ENCODE measurements at places on chromosomes 5 and 9.

DNA sequence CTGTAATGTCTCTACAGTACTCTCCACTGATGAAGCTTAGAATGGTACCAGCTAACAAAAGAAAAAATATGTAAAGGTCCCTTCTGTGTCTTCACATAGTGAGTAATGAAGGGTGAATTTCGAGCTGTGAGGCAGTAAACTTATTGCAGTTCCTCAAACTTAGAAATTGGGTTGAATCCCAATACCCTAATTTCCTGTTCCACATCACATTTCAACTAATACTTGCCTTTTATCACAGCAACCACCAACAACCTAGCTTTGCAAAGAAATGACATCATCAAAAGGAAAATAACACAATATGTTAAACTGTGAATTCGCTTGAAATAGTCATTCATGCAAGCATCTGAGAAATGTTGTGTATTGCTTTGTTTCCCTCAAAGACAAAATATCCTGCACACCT lies 9.4 kb upstream of the TNFAIP8 start:
- no peak for DNase-seq

GRCh38 chr9:116647515-116647809 lies 39.6 kb upstream of the TRIM32 start:
- no peak for DNase-seq

DNA sequence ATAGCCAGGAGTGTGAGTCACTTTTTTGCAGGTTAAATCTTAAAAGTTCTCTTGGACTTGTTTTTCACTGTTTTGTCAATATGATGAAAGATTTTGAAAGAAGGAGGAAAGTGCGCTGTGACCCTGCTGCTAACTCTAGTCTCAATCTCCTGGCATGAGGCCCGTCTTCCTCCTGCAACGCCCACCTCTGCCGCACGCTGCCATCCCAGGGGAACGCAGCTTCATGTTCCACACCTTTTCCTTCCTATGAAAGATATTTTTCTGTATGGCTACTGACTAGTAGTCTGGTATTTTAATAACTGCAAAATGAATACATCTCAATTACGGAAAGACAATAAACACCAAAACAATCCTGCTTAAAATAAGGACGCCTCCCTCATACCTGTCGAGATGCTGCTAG lies 8.3 kb downstream of the PPIC start:
- no peak for DNase-seq

DNA sequence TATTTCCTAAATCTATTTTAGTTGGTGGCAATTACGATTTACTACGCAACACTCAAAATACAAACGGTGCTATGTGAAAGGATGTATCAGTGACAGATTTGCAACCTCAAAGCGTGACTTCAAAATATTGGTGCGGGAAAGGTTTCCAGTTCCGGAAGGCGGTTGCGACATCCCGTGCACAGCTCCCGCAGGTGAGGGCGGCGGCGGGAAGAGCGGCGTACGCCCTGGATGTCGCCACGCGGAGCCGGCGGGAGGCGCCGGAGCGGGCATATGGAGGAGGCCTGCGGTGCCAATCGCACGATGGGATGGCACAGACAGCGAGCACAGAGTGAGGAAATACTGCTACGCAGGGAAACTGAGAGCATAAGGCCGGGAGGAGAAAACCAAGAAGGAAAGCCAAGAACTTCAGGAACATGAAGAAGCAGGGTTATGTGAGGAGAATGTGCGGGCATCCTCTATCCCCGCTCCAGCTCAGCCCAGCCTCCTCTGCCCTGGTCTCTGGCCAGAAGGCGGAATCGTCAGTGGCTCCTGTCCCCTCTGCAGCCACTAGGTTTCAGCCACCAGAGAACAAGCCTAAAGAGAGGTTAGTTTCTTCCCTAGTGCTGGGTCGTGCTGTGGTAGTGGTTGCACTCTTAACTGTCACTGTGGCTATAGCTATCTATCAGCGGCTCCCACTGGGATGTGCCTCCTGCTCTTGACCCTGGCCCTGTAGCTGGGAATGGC lies 378.1 kb upstream of the TLE4 start:
- no peak for DNase-seq

- no peak for DNase-seq
Observed at GRCh38 chr5:178201927-178202235, 2.5 kb upstream of the HNRNPAB start.

GRCh38 chr9:124262649-124262972 lies 4.9 kb downstream of the NEK6 start:
- no peak for DNase-seq

GRCh38 chr9:111381006-111381405 lies 51.0 kb upstream of the OR2K2 start:
- DNase-seq = no peak

DNA sequence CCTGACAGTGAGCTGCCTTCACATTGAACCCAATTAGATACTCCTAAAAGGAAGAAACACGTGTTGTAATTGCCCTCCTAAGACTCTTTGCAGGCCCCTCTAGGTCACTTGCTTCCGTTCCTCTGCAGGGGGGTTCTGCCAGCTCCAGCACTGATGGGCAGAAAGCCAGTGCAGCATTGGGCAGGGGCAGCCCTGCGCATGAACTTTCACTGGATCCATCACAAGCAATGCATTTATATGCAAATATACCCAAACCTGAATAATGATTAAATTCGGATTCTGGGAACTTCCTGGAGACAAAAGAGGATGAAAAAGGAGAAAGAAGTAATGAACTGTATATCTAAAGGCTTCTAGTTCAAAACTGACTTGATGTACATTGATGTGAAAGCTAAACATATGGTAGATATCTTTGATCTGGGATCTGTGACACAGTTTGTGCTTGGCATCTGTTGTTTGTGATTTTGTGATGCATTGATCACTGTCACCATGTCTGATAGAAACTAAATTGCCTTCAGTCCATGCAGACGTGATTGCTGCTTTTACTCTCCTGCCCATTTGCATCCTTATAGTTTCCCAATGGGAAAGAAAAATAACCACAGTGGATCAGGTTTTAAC lies 313.4 kb downstream of the DEPDC1B start:
- no peak for DNase-seq

- DNase-seq = no peak
Observed at GRCh38 chr9:8297047-8297446, 497.5 kb upstream of the DMAC1 start.

DNA sequence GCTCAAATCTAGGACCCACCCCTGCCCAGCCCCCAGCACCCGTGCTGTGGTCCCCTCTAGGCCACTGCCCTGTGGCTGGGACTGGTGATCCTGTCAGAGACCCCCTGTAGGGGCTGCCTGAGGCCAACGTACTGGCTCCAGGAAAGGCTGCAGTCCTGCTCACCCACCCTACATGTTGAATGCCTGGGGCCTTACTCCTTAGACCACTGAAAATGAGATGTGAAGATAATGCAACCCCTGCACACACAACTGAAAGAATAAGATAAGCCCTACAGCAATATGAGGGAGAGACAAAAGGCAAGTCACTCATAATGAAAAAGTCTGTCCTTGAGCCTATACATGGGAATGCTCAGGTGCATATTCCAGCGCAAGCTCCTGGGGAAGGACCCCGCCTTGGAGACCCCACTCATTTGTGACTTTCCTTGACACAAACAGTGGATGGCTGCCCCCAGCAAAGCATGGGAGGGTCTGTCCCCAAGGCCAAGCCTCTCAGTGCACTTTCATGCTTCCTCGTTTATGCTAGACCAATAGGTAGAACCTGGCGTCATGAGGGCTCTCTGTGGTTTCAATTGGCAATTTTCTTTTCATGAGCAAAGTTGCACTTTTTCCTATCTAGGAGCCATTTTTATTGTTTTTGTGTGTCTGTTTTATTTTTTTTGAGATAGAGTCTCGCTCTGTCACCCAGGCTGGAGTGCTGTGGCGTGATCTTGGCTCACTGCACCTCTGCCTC lies 12.5 kb upstream of the WNK2 start:
- DNase-seq = no peak

DNA sequence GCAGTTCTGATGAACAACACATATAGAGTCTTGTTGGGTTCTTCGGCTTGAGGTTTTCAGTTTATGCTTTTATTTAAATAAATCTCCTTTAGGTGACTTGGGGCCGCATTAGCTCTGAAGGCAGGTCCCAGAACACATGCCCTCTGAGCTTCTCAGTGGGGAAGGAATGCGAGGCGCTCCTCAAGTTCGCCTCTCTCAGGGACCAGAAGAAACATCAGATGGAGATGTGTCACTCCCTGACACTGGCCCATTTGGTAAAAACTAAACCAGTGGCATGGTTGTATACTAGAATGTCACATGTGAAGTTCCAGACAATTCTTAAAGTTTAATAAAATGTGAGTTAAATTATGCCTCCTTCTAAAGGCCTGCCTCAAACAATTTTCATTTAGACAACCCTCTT lies 1.9 kb downstream of the MACROH2A1 start:
- no peak for DNase-seq

GRCh38 chr5:43639566-43639965 lies 36.6 kb downstream of the NNT start:
- no peak for DNase-seq

GRCh38 chr5:223791-224190 lies 5.7 kb downstream of the SDHA start:
- no peak for DNase-seq

DNA sequence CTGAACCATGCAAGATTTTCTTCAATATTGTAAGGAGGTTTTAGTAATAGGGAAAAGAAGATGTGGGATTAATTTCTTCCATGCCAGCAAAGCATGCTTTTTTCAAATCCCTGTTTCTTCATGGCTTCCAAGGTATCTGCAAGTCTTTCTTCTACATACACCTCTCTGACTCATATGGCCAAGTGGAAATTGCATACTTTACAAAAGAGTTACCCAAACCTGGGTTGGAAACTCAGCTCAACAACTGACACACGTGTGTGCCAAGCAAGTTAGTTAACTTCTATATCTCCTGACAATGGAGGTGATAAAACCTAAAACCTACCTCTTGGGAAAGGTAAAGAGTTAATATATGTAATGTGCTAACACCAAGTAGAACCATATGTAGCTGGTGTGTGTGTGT lies 28.5 kb upstream of the MAMDC2 start:
- no peak for DNase-seq
